ENCODE measurements at places on chromosomes 1 and 21.

GRCh38 chr1:192571668-192572067, 3.9 kb upstream of the RGS1 start:
- DNase-seq: no peak

DNA sequence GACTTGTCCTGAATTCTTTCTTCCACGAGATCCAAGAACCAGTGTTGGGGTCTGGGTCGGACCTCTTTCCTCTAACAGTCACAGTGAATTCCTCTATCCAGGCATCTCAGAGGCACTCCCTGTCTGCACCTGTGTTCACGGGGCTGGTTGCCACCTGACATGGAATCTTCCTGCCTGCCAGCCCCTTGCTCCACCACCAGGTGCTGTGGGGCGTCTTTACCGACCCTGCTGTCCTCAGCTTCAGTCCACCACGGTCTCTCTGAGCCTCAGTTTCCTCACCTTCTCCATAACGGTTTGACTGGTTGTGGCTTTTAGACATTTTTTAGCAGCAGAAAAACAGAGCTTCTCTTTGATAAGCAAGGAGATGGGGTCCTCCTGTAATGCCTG, 62.7 kb downstream of the SDC3 start:
- no peak for DNase-seq

DNA sequence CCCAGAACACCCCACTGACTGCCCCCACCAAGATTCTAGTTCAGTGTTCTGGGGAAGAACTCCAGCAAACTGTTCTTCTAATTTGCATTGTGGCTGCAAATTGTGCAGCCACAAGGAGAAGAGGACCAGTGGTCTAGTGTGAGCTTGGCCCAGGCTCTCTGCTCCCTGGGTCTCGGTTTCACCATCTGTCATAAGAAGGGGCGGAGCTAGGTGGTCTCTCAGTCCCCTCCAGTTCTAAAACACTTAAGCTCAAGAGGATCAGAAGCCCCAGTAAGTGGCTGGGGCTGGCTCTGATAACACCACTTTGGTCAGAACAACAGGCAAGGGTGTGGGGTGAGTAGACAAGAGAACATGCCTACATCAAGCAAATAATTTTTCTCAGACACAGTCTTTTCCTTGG, 99.9 kb downstream of the BEND5 start:
- no peak for DNase-seq

GRCh38 chr1:33441088-33441745, 10.3 kb upstream of the PHC2 start:
- DNase-seq: no peak

GRCh38 chr1:27966402-27967105, 6.8 kb downstream of the XKR8 start:
- no peak for DNase-seq

- DNase-seq: no peak
These were observed 26.5 kb downstream of the CXADR start for GRCh38 chr21:17539323-17539722.

GRCh38 chr1:33036051-33036525, 595 bp downstream of the AK2 start:
- DNase-seq: peak; percentile 28
